ENCODE measurements at places on chromosomes 3 and 15. TPM values are rescaled to one million over a fixed set of nuclear protein-coding genes. Genes with fewer than 3 reads are reported as not detected.

The PP2D1 gene
- not detected for total RNA-seq

The TTLL13 gene
- not detected for total RNA-seq

DNA sequence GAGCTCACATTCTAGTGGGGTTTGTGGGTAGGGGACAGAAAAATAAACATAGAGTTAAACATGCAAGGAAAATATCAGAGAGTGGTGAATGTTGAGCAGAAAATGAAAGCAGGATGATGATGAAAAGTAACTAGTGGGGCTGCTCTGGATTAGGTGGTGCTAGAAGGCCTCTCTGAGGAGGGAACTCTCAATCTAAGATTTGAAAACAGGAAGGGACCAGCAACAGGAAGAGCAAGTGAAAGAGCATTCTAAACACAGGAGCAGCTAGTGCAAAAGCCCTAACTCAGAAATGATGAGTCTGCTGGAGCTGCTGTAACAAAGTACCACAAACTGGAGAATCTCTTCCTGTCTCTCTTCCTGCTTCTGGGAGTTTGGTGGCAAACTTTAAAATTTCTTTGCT lies 468.6 kb upstream of the AGTR1 start:
- no peaks in the 10 kb centered on the region for H3K4me1 ChIP-seq
- no peaks in the 10 kb centered on the region for H3K36me3 ChIP-seq
- H3K27ac ChIP-seq: no peak overlapping the region
- no peaks in the 10 kb centered on the region for H3K27me3 ChIP-seq

DNA sequence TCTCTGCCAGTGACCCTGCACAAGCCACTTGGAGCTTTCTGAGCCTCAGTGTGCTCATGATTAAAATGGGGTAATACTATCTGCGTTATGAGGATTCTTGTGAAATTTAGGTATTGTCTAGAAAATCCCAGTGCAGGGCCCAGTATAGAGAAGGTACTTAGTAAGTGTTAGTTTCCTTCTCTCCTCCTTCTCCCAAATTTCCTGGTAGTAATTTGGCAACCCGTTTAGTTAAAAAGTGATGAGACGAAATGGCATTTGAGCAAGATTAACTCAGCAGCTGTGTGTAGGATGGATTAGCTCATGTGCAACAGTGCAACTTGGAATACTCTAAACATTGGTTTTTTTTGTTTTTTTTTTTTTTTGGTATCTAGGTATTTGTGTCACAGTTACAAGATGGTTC lies 84.6 kb downstream of the SLCO3A1 start:
- peaks cover 7% of the 10 kb centered on the region for H3K4me1 ChIP-seq
- no peaks in the 10 kb centered on the region for H3K36me3 ChIP-seq
- no peak overlapping the region for H3K4me3 ChIP-seq
- H3K27ac ChIP-seq: no peak overlapping the region
- no peaks in the 10 kb centered on the region for H3K27me3 ChIP-seq

DNA sequence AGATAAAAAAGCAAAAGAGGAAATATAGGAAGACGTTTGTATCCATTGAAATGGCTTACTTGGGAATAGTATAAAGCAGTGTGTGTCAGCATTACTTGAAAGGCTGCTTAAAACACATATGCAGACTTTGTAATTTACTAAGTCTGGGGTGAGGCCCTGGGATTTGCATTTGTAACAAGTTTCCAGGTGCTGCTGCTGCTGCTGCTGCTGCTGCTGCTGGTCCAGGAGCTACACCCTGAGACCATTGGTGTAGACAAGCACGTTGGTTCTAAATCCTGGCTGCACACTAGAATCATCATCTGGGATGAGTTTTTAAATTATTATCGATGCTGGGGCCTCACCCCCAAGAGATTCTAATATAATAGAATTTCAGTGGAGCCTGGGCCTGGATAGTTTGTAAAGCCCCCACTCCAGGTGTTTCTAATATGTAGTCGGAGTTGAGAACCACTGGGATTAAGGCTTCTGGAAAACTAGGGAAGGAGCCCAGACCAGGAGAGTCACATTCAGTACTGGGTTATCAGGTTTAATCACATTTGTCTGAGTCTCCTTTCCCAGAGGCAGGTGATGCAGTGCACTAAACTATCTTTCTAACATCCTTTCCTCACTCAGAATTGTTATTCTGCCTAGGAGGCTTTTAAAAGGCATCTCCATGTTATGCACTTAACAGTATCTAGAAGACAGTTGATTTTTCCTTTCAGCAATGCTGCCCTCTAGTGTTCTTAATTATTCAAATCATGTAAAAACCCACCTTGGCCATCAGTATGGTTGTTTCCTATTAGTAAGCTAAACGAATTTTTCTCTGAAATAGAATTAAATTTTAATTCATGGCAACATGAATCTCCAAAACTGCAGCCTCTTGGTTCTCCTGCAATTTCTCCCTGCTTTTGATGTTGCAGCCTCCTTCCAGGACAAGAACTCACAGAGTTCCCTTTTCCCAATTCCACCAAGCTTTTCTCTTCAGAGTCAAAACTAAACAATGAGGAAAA lies 45.4 kb downstream of the SSR3 start:
- DNase-seq: no peak
- H3K27ac ChIP-seq: no peak overlapping the region
- no peak overlapping the region for H3K4me3 ChIP-seq
- no peaks in the 10 kb centered on the region for H3K36me3 ChIP-seq
- no peaks in the 10 kb centered on the region for H3K4me1 ChIP-seq

DNA sequence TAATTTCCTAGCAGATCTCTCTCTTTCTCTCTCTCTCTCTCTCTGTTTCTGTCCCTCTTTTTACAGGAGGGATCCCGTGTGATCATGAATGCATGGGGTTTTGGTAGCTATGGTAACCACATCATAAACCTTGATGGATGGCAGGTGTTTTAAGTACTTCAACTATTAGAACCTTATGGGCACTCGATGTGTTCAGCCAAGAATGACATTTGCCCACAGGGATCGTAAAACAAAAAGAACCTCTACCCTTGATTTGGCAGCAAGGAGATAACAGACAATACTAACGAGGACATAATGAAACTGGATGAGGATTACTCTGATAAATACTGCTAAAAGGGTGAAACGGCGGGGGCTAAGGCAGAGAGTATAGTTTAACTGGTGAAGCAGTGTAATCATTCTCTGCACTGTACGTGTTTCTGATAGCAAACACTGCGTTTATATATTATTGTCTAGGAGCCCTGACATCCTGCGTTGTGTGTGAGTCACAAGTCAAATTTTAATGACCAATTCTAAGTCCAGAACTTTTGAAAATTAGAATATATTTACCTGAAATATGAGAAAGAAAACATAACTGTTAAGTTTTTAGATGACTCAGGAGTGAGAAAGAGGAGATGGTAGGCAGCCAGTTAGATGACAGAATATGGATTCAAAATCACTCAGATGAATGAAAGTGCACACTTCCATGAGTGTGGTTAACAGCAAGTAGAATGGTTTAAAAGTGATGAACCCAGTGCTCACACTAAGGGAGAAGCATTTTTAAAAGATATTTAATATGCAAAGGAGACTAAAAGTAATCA lies 80.3 kb downstream of the OTOL1 start:
- H3K36me3 ChIP-seq: no peaks in the 10 kb centered on the region
- no peak for DNase-seq
- H3K27ac ChIP-seq: no peak overlapping the region
- H3K4me3 ChIP-seq: no peak overlapping the region

Measured in aorta (tissue), 5 donors.